ENCODE measurements at places on chromosomes 12 and 14.

DNA sequence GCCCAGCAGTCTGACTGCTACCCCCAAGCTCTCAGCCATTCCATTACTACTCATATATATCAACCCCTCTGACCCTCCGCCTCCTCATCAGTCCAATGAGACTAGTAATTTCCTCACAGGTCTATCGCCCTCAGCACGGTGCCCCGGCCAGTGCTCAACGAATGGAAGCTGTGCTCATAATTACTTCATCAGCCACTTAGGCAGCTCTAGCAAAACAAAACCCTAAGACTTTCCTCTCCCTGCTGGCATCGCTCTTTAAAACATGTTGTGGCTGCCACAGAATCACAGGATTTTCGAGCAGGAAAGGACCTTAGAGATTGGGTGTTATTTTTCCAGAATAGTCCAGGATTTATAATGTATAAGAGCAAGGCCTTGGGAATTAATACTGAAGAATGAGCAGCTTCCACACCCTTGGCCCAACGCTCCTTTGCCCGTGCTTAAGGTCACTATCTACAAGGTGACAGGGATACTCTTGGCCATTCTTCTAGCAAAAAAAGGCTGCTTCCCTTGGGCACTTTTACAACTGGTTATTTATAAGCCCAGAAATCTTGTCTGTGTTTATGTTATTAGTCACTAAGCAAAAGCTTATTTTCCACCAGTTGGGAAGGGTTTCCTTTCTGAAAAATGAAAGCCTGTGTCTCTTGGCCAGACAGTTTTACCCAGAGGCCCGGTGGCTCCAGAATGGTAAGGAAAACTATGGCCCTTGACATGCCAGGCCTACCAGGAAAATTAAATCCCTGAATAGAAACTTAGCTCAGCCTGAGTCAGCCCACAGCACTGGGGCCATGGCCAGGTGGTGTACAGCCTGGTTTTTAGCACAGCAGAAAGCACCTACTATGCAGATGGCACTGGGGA lies 47.9 kb downstream of the NUAK1 start:
- DNase-seq: no peak

DNA sequence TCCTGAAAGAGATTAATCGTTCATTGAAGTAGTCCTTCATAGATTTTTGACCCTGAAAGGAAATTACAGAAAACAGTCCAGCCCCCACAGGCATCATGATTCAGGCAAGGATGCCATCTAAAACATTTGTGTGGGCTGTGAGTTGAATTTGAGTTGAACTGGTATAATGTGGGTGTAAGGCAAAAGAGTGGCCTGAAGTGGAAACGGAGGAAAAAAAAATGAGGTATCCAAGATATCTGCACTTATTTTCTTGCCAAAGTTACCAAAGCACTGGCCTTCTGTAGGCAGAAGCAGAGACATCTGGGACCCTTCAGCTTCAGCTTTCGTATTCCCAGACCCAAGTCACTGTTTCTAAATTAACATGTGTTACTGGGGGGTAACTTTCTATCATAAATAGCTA lies 105.1 kb upstream of the DIO2 start:
- no peak for DNase-seq

DNA sequence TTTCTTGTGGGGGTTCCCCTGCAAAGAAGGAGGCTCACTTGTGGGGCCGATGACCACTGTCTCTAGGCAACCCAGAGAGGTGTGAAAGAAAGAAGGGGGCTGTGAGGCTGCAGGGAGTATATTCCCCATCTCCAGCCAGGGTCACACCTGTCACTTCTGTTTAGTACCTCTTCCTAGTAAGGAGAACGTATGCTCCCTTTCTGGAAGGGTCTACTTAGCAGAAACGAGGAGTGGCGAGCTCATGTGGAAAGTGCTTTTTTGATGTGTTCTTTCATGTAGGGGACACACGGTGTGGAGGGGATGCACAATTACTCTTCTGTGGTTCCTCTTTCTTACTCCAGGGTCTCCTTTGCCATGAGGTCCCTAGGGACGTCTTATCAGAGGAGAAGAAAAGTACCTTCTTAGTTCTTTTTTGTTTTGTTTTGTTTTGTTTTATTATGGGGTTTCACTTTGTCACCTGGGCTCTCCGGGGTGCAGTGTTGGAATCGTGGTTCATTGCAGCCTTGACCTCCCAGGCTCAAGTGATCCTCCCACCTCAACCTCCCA lies 58.3 kb downstream of the PRKCH start:
- no peak for DNase-seq

- no peak for DNase-seq
These were observed 245.9 kb downstream of the NPAS3 start for GRCh38 chr14:33184587-33184986.

- no peak for DNase-seq
These were observed 276.8 kb downstream of the ADGRD1 start for GRCh38 chr12:131230340-131231031.

- DNase-seq: peak; percentile 14
These were observed 34.2 kb upstream of the KICS2 start for GRCh38 chr12:64256166-64256800.

- no peak for DNase-seq
These were observed 564.0 kb downstream of the TRHDE start for GRCh38 chr12:72836194-72836593.

- no peak for DNase-seq
These were observed 10.0 kb downstream of the SLC39A9 start for GRCh38 chr14:69408331-69408960.

- DNase-seq: peak; percentile 49
These were observed 508 bp downstream of the CNOT2 start for GRCh38 chr12:70243510-70244371.

- no peak for DNase-seq
These were observed 10.6 kb upstream of the ACOT1 start for GRCh38 chr14:73526036-73526984.

DNA sequence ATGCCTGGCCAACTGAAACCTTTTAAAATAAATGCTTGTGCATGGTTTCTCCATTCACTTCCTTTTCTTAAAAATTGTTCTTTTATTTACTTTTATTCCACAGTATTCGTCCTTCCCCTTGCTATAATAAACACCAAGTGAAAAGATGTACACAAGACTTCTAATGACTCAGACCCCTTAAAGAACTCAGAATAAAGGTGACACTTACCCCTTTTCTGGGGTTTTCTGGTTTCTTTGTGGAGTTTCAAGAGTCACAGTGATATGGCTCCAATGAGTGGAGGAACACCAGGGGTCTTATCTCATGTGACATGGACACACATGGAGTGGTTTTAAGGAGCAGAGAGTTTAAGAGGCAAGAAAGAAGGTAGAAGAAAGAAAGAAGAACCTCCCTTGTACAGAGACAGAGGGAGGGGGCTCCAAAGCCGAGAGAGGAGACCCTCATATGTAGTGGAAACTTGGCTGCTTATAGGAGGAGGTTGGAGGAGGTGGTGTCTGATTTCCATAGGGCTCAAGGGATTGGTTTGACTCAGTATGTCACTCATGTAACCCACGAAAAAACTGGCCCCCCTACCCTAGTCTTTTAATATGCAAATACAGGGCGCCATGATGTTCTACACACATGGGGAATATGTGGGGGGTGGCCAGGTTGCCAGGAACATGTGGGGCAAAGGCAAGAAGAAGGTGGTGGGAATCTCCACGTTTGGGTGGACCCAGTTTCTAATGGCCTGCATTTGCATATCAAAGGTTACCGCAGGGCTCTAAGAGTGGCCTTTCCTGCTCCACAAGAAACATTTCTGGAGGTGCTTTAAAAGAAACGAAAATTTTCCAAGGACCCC lies 22.1 kb upstream of the CD69 start:
- DNase-seq: no peak

GRCh38 chr12:123845881-123846280 lies 83.8 kb downstream of the DNAH10 start:
- DNase-seq: no peak

DNA sequence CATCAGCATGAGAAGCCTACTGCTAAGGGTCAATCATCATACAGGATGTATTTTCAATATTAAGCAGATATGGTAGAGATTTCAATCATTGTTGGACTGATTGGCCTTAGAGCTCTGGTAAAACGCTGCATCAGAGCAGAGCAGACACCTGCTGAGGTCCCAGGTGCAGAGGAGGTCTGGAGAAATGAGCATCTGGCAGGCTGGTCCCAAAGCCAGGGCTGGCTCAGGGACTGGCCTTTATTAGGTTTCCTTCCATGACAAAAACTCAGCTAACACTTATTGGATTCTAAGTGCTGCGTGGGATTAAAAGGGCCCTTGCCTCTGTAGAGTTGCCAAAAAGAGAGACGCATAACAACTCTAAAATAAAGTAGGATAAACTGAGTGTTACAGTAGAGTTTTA lies 29.7 kb downstream of the AKAP6 start:
- DNase-seq: no peak

GRCh38 chr12:21773263-21773741 lies 1.2 kb downstream of the KCNJ8 start:
- no peak for DNase-seq

GRCh38 chr12:102479099-102479885 lies 1.1 kb downstream of the IGF1 start:
- no peak for DNase-seq

DNA sequence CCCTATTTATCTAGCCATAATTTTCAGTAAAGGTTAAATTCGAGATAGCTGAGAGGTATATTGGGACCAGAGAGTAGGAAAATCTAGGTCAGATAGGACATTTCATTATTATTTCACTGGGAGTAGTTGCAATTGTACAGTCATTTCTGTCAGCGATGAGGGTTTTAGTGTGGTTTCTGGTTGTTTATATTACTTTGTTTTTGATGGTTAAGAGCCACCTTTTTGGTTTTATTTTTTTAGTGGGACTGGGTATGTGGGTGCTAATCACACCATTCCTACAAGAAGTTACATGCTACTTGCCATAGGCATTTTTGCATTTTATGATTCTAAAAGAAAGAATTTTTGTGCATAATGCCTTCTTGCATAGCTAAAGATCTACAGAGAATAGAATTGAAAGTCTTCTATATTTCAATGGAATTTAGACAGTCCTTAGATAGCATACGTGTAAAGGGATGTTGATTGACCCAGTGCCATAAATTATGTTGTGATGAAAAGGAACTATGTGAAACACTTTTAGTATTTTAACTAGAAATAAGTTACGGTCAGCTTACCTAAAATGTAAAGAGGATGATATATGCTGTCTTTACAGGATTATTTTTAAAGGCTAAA lies 85.2 kb downstream of the KTN1 start:
- DNase-seq: no peak

DNA sequence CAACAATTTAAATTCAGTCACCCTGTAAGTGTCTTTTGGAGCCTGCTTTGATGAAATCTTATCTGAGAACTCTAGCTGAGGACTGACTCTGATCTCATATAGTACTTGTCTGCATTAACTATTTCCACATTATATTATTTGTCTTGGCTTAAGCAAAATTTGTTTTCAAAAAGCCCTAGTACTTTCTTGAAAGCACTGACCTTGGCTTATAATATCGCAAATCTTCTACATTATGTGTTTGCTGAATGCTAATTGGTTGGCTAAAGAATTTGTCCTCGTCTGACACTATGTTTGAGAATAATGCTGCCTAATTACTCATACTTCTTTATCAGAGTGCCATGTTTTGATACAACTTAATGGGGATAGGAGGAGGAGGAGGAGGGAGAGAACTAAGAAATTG lies 46.9 kb upstream of the FLRT2 start:
- no peak for DNase-seq

DNA sequence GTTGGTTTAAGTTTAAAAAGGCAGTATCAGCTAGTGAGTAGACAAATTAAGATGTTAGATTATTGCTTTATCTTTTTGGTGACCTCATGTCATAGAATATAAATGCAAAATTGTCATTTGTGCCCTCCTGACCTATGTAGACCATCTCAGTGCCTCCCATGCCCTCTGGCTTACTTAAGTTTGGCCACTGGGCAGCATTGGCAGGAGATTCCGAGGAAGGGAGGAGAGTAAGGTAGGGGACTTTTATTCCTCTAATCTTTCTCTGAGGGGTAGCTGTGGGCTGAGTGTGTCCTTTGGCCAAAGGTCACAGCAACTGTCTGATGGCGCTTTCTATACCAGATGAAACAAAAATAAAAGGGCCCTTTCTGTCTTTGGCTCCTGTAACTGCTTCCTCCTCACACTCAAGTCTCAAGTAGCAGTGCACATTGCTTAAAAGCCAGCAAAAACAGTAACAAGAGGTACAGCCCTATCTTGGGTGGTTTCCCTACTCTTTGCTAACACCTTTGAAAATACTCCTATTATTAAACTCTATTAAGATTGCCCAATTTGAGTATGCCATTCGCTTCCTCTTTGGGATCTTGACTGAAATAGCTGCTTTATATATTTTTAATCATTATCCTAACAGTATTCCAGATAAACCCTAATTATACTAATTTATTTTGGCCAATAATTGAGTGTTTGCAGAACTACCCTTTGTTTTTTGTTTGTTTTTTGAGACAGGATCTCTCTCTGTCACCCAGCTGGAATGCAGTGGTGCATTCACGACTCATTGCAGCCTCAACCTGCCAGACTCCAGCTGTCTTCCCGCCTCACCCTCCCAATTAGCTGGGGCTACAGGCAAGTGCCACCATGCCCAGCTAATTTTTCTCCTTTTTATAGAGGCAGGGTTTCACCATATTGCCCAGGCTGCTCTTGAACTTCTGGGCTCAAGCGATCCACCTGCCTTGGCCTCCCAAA lies 56.5 kb upstream of the KCNH3 start:
- no peak for DNase-seq

- no peak for DNase-seq
These were observed 12.3 kb upstream of the KRT74 start for GRCh38 chr12:52585946-52586345.

- no peak for DNase-seq
These were observed 125.2 kb upstream of the PARP11 start for GRCh38 chr12:3998397-3998796.

- no peak for DNase-seq
These were observed 543.3 kb downstream of the TRHDE start for GRCh38 chr12:72815421-72815820.

DNA sequence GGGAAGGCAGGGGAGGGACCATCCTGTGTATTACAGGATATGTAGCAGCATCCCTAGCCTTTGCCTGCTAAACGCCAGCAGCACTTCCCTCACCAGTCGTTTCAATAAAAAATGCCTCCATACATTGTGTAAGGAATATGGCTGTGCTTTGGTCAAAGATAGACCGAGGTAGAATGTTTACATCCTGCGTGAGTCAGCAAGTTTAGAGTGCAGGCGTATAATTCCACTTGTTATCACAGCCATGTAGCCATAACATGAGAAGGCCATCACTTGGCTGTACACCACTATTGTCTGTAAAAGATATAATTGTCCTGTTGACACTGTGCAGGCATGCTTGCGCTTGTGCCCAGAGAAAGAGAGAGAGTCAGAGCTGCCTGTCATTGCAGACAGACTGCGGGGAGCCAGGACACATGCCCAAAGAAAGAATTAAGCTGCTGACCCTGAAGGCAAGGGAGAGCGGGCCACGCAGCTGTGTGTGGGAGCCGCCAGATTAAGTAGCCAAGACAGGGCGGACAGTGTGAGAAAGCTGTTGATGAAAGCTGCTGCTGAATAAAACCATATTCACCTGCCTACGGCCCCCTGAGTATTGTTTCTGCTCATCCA lies 68.4 kb downstream of the CRACR2A start:
- no peak for DNase-seq

- no peak for DNase-seq
These were observed 106.8 kb upstream of the RFLNA start for GRCh38 chr12:124188084-124188483.

GRCh38 chr14:51219473-51220448 lies 20.3 kb upstream of the TMX1 start:
- no peak for DNase-seq

All from activated CD4-positive, alpha-beta T cell treated with anti-CD3 and anti-CD28 coated beads for 24 hours (primary cell).